Endothelial cell of umbilical vein (primary cell): ENCODE measurements at places on chromosomes 6 and 20. TPM values are rescaled to one million over a fixed set of nuclear protein-coding genes. Genes with fewer than 3 reads are reported as not detected.

Gene BTN1A1
- not detected in 2 replicates for total RNA-seq

DNA sequence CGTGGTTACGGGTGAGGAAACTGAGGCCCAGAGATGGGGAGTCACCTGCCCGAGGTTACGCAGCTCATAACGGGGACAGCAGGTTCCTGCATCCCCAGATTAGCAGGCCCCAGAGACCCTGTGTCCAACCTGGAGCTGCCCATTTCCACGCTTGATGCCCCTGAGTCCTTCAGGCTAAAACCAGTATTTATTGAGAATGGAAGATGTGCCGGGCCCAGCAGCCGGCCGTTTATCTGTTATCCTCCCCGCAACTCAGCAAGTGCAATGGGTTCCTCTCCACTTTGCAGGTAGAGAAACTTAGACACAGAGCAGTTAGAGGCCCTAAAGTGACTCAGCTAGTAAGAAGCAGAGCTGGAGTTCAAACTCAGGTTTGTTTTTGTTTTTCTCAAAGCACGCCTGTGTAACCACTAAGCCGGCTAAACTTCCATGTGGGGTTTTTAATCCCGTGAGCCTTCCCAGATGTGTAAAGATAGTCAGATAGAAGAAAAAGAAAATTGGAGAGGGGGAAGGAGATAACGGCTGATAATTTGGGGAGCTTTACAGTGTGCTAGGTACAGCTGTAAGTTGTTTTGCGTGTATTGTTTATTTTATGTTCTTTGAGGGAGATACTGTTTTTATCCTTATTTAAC, 775 bp downstream of the PFDN4 start:
- H3K36me3 ChIP-seq = no peaks in the 10 kb centered on the region
- H3K4me1 ChIP-seq = peaks cover 9% of the 10 kb centered on the region
- H3K4me3 ChIP-seq = peak overlapping the region; percentile 76
- no peaks in the 10 kb centered on the region for H3K27me3 ChIP-seq
- DNase-seq = peak; percentile 59

DNA sequence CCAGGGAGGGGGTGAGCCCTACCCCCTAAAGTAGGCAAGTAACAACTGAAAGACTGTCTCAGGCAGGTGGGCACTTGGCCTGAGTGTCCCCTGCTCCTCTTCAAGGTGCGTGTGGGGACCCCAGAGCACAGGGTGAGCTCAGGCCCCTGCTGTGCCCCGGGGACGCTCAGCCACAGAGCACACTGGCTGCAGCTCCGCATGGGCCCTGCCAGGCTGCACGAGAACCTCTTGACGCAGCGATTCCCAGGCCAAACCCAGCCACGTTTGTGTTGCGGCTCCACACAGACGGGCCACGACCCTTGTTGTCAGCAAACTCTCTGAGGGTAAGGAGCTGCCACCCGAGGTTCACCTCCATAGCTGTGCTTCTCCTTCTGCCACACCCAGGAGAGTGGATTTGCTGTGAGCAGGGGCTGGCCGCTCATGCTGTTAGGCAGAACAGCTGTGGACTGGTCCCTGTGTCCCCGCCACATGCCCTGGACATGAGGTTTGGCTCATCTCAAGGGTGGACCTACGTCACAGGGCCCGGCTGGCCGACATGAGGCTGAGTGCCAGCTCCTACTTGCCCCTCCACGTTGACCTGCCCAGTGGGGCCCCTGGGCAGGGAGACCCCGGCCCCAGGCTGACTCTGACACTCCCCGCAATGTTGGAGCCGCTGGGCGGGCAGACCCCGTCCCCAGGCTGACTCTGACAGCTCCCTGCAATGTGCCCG, 29.7 kb upstream of the GATA5 start:
- H3K36me3 ChIP-seq = no peaks in the 10 kb centered on the region
- H3K27ac ChIP-seq = no peak overlapping the region
- H3K27me3 ChIP-seq = no peaks in the 10 kb centered on the region
- DNase-seq = no peak
- H3K4me1 ChIP-seq = no peaks in the 10 kb centered on the region

DNA sequence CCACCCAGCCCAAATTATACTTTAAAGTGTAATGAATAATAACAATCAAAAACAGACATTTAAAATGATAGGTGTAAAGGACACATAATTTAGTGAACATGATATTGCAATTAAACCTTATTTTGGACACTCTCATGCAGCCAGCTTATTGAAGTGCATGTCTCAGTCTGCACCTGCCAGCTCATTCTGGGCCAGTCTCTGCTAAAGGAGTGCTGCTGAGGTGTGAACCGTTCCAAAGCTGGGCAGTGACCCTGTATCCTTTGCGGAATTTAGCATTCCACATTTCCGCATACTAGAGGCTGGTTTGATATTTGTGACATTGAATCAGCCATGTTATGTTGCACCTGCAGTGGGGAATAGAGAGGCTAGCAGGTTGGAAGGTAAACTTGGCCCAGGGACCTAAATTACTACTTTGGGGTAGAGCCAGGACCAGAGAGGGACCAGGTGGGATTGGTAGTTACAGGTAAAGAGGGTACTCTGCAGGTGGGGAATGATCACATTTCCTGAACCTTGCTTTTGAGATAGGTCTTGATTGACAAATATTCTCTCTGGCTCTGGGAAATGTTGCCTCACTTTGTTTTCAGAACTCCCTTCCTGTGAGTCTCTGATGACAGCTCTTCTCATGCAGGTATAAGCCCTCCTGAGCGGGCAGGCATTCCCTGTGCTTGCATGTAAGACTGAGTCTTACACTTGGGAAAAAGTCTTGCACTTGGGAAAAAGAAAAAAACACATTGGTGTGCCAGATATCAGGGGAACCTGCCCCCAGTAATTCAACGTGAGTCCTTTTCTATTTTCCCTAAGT, 26.2 kb downstream of the TULP4 start:
- H3K27ac ChIP-seq = no peak overlapping the region
- no peak overlapping the region for H3K4me3 ChIP-seq
- no peak for DNase-seq
- H3K4me1 ChIP-seq = no peaks in the 10 kb centered on the region
- no peaks in the 10 kb centered on the region for H3K27me3 ChIP-seq
- H3K36me3 ChIP-seq = no peaks in the 10 kb centered on the region

- H3K27ac ChIP-seq = no peak overlapping the region
- H3K4me3 ChIP-seq = no peak overlapping the region
- no peak for DNase-seq
- no peaks in the 10 kb centered on the region for H3K4me1 ChIP-seq
- no peaks in the 10 kb centered on the region for H3K27me3 ChIP-seq
Observed at GRCh38 chr6:33652002-33652401, 30.9 kb downstream of the ITPR3 start.

Gene RSPH9
- 0.12 and 0.27 TPM in 2 replicates for total RNA-seq

Gene RIPOR2
- total RNA-seq = not detected in 2 replicates

- H3K4me1 ChIP-seq = no peaks in the 10 kb centered on the region
- no peak overlapping the region for H3K27ac ChIP-seq
- H3K36me3 ChIP-seq = no peaks in the 10 kb centered on the region
- no peaks in the 10 kb centered on the region for H3K27me3 ChIP-seq
Observed at GRCh38 chr6:74447013-74447412, 751.0 kb downstream of the CD109 start.

Gene GHRH
- not detected in 2 replicates for total RNA-seq

DNA sequence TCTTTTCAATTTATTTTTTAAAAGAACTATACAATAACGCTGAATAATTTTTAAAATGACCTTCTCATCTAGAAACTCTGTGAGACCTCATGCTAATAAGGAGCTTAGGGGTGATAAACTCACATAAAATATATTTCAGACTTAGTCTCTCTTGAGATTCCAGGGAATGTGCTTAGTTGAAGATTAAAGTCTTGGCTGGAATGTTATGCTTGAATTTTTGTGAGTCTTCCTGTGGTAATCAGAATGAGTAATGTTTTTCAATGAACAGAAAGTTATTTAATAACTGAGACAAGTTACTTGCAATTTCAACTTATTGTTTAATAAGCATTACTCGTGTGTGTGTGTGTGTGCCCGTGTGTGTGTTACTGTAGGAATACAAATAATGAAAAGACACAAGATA, 379.9 kb upstream of the EPHA7 start:
- no peaks in the 10 kb centered on the region for H3K27me3 ChIP-seq
- H3K27ac ChIP-seq = no peak overlapping the region
- DNase-seq = no peak
- no peaks in the 10 kb centered on the region for H3K36me3 ChIP-seq

- no peaks in the 10 kb centered on the region for H3K4me1 ChIP-seq
- H3K4me3 ChIP-seq = no peak overlapping the region
- no peak for DNase-seq
- no peak overlapping the region for H3K27ac ChIP-seq
- H3K27me3 ChIP-seq = no peaks in the 10 kb centered on the region
Observed at GRCh38 chr6:101276066-101276465, 117.4 kb upstream of the GRIK2 start.

DNA sequence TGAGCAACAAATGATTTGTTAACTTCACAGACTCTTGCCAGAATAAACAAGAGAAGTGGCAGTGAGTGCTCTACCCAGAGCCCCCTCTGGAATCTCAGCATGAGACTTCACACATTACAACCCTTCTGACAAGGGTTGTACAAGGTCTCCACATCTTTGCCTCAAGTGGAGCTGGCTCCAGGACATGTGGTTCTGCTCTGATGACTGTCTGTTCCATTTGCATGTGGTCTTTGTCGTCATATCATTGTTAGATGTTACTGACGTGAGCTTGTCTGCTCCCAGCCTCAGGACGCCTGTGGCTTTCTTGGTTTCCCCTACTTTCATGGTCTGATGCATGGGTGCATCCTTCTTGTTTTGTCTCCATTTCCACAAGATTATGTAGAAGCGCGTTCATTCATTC, 115.0 kb downstream of the SLC24A3 start:
- H3K36me3 ChIP-seq = no peaks in the 10 kb centered on the region
- no peak overlapping the region for H3K4me3 ChIP-seq
- no peak for DNase-seq
- no peaks in the 10 kb centered on the region for H3K27me3 ChIP-seq
- H3K4me1 ChIP-seq = no peaks in the 10 kb centered on the region
- H3K27ac ChIP-seq = no peak overlapping the region

DNA sequence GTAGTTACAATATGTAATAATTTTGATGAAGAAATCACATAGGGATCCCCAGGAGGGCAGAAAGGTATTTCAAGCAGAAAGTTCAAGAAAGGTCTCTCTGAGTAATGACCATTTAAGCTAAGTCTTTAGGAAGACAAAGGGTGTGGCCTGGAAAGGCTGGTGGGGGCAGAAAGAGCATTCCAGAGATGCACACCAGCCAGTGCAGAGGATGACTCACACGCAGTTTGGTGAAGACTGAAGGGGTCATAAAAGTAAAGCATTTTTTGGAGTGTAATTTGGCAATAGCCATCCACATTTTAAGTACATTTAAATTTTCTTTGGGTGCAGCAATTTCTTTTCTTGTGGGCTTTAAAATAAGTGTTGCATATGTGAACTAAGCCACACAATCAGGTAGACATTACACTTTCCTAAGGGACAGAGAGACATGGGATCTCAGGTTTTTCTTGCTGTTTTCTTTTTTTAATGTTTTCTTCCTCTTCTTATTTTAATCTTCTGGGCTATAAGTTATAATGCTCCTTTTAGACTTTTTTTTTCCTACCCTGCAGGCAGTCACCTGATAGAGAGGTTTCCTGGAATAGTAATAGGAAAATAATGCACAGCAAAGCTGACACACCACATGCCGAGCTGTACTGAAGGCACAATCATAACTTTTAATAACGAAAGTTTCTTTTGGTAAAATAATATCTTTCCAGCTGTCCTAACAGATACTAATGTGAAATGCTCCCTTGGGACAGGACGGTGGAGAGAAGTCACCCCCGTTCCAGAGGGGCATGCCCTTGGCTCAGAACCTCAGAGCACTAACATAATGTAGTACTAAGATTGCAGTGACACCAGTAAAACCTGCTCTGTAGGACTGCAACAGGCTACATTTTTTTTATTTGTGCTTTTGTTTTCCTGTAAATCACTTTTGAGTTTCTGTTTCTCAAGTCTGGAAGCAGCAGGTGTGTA, 49.6 kb upstream of the PTPRK start:
- no peak overlapping the region for H3K27ac ChIP-seq
- peak; percentile 9 for DNase-seq

Gene OR14J1
- not detected in 2 replicates for total RNA-seq

GRCh38 chr6:75830959-75831885, 82.2 kb downstream of the MYO6 start:
- H3K36me3 ChIP-seq = no peaks in the 10 kb centered on the region
- DNase-seq = no peak
- no peak overlapping the region for H3K27ac ChIP-seq
- H3K4me3 ChIP-seq = no peak overlapping the region

GRCh38 chr6:113292646-113293422, 564.3 kb upstream of the MARCKS start:
- no peak for DNase-seq
- H3K4me3 ChIP-seq = no peak overlapping the region
- H3K4me1 ChIP-seq = no peaks in the 10 kb centered on the region
- H3K27me3 ChIP-seq = no peaks in the 10 kb centered on the region
